Placental pericyte (primary cell): ENCODE measurements at places on chromosomes 4 and X. TPM values are rescaled to one million over a fixed set of nuclear protein-coding genes. Genes with fewer than 3 reads are reported as not detected.

The MAGEH1 gene
- total RNA-seq, result 8.3 and 17.5 TPM in 2 replicates

The GPR143 gene
- total RNA-seq, result 0.43 and 0.44 TPM in 2 replicates

The MAGEA1 gene
- not detected in 2 replicates for total RNA-seq

The GABRA4 gene
- total RNA-seq, result not detected in 2 replicates

The AVPR2 gene
- not detected in 2 replicates for total RNA-seq

The HELQ gene
- total RNA-seq, result 13.7 and 16.0 TPM in 2 replicates
